Urinary bladder (tissue), 4 donors: ENCODE measurements at places on chromosomes 5 and 9. TPM values are rescaled to one million over a fixed set of nuclear protein-coding genes. Genes with fewer than 3 reads are reported as not detected.

- DNase-seq = no peak
Observed at GRCh38 chr9:120733190-120733589, 18.9 kb upstream of the MEGF9 start.

- DNase-seq = no peak
Observed at GRCh38 chr9:84991514-84991870, 322.0 kb downstream of the NTRK2 start.

DNA sequence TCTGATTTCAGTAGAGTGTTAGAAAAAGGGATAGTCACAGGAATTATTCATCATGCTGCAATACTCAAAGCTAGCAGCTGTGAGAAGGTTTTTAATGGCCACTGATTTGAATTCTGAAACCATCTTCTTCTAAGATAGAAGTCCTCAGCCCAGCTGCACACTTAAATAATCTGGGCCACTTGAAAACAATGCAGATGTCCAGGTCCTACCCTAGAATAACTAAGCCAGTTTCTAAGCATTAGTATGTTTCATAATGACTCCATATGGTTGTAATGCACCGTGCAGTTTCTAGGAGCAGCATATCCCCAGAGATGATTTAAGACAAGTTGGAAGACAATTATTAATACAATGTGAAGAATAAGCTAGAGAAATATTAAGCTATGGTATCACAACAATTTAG lies 159.9 kb upstream of the FBXL17 start:
- no peak for DNase-seq

The LTC4S gene
- 1.8 TPM for total RNA-seq

- no peak for DNase-seq
Observed at GRCh38 chr9:114002986-114003350, 75.1 kb downstream of the AMBP start.

The GMCL2 gene
- total RNA-seq = 0.16 TPM

The CCL27 gene
- total RNA-seq = not detected

The HMGCR gene
- total RNA-seq = 81.5 TPM

- DNase-seq = peak; percentile 74
Observed at GRCh38 chr9:129776938-129777768, 24.3 kb upstream of the PTGES start.

The GABRA1 gene
- total RNA-seq = 0.21 TPM

The PCDHA4 gene
- total RNA-seq = 1.1 TPM

DNA sequence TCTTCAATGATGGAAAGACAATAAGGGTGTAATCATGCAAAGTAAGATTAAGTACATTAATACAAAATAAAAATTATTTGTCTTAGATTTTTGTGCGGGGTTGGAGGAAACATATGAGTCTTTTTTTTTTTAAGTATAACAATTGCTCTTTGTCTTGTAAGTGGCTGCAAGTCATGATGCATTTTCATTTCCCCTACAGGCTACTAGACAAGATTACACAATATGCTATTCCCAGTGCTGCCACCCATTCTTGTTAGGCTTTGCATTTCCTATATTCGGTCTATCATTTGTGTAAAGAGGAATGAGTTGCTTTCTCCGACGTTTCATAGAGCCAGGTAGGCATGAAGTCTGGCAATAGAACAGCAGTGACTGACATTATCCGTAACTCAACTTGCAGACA lies 294.2 kb upstream of the CYLC2 start:
- DNase-seq = no peak

DNA sequence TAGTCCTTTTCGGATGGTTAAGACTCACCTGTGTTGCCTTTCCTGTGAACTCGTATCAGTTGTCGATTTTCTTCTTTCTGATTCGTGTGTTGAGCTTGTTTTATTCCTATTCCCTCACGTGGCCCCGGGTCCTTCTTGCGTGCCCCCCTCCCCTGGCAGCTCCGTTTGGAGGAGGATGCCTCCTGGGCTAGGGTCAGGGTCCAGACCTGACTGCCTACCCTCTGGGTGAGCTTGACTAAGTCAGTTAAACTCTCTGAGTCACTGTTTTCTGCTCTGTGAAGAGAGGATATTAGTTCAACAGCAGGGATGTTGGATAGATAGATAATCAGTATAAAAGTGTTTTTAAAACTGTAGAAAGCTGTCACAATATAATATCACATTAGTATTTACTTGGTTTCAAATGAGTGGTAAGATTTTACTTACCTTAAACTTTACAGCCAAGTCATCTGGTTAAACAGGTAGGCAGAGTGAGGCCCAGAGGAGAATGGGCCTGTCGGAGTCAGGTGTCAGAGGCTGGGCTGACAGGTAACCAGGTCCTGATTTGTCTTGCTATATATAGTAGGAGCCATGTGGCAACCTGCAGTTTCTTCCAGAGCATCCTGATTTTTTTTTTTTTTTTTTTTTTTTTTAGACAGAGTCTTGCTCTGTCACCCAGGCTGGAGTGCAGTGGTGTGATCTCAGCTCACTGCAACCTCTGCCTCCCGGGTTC lies 24.2 kb downstream of the PPARGC1B start:
- no peak for DNase-seq

GRCh38 chr5:139678751-139679750 lies 30.9 kb downstream of the CXXC5 start:
- no peak for DNase-seq

The GPR151 gene
- total RNA-seq = not detected

DNA sequence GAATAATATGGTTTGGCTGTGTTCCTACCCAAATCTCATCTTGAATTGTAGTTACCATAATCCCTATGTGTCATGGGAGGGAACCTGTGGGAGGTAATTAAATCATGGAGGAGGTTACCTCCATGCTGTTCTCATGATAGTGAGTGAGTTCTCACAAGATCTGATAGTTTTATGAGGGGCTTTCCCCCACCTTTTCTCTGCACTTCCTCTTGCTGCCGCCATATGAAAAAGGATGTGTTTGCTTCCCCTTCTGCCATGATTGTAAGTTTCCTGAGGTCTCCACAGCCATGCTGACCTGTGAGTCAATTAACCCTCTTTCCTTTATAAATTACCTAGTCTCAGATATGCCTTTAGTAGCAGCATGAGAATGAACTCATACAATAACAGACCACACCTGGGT lies 63.7 kb upstream of the PRR16 start:
- DNase-seq = no peak

GRCh38 chr9:129998491-129999140 lies 44.4 kb downstream of the FNBP1 start:
- no peak for DNase-seq

The IRX4 gene
- total RNA-seq = not detected

The FOXD4L5 gene
- total RNA-seq = 0.05 TPM

GRCh38 chr5:76403766-76404222 lies 709 bp downstream of the IQGAP2 start:
- no peak for DNase-seq

- no peak for DNase-seq
Observed at GRCh38 chr5:80852331-80853245, 107.6 kb upstream of the RASGRF2 start.

DNA sequence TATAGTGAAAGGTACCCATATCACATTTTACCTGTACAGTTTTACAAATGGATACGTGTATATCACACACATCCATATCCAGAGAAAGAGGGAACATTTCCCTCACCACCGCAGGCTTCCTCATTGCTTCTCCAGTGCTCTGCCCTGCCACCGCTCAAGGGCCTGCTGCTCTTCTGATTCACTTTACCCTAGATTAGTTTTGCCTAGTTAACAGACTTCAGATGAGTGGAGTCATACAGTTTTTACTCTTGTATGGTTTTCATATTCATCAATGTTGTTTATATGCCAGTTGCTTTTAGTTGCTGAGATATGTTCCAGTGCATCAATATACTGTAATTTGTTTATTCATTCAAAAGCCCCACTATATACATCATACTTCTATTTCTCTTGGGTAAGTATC lies 53.9 kb upstream of the POMT1 start:
- no peak for DNase-seq

The ESM1 gene
- 1.8 TPM for total RNA-seq

- no peak for DNase-seq
Observed at GRCh38 chr5:15933259-15934207, 246.1 kb downstream of the MARCHF11 start.

GRCh38 chr5:174317256-174317894 lies 271.9 kb downstream of the NSG2 start:
- DNase-seq = no peak

The PCDHGB2 gene
- 7.9 TPM for total RNA-seq

DNA sequence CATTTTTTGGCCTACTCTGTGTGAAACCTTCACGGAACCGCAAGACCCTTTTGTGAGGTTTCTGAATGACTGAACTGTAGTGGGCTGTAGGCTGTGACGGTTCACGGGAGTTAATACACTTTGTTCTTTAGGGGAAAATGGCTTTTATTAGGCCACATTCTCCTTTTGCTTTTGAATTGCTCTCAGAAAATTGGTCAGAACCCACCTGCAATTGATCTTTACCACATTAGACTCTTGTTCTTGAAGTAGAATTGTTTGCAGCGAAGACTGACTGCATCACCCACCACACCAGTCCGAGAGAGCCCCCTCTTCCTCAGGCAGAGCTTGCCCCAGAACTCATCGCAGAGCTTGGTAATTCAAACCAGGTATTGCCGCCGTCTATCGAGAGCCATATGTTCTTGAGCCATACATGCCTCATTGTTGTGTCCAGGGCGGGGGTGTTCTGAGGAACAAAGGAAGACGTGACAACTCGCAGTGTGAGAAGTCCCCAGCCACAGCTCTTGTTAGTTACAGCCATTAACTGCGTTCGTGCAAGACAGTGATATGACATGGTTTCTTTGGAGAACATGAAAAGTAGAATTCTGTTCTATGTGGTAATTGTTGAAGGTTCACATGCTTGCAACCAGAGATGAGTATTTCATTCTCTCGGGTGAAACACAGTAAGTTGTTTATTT lies 166.4 kb upstream of the OTULINL start:
- no peak for DNase-seq

- DNase-seq = no peak
Observed at GRCh38 chr9:36314740-36315139, 56.5 kb upstream of the GNE start.

The MYOZ3 gene
- total RNA-seq = 3.2 TPM

The EIF4E1B gene
- not detected for total RNA-seq

The SPINK1 gene
- total RNA-seq = 274 TPM

DNA sequence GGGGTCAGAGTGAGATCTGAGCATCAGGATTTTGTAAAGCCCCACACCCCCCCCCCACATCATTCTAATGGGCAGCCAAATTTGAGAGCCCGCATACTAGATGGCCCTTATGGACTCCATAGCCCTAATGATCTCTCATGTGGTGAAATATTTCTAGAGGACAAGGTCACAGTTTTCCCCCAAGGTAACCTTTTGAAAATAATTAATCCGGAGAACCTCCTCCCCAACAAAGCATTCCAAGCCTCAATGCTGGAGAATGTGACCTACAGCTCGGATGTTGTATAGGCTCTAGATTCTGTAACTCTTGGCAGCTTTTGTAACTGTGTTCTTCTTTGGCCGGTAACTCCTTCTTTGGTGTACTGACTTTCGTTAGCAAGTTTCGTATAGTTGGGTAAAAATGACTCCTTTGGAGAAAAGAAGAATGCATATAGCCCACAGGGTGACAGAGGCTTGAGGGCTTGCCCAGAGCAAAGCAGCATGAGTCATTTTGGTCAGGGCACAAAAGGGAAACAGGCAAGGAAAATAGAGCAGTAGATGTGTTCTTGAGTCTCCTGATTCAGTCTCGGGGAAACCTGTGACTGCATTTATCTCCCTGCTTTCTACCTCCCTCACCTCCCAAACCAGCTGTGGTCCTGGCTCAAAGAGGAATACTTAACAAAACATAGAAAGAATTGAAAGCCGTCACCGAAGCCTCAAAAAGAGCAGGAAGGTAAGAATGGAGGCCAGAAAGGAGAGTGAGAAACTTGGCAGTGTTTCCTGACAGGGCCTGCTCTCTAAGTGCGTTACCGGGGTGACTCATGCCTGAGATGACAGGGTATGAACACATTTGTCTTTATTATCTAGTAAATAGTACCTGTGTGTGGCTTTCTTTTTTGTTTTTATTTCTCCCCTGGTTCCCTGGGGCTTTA lies 6.6 kb upstream of the XPA start:
- DNase-seq = peak; percentile 6

The SPEF2 gene
- total RNA-seq = 30.0 TPM

- DNase-seq = peak; percentile 80
Observed at GRCh38 chr5:140690941-140691924, at the start of the genes HARS1 and HARS2. HARS1 (minus strand) TSS chr5:140691370; CDS start chr5:140691304, 66 bp downstream. HARS2 (plus strand) TSS chr5:140691455; CDS start chr5:140691649, 194 bp downstream.

The CWC27 gene
- 21.8 TPM for total RNA-seq

GRCh38 chr5:139470821-139471300 lies at the start of gene SMIM33:
SMIM33 (plus strand) TSS chr5:139471004; CDS start chr5:139471122, 118 bp downstream.
- no peak for DNase-seq

DNA sequence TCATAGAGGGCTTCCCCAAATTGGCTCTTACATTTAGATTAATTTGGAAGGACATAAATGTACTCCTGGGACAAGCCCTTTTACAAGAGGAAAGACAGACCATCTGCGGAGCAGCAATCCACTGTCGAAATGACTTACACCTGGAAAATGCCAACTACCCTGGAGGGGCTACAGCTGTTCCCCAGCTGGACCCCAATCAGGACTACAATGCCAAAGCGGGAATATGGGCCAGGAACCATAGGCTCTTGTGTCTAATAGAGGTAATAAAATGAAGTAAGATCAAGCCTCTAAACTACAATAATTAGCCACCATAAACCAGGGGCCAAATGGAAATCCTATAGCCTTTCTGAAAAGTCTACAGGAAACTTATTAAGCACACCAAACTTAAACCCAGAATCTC lies 581.3 kb downstream of the PDE4D start:
- no peak for DNase-seq

DNA sequence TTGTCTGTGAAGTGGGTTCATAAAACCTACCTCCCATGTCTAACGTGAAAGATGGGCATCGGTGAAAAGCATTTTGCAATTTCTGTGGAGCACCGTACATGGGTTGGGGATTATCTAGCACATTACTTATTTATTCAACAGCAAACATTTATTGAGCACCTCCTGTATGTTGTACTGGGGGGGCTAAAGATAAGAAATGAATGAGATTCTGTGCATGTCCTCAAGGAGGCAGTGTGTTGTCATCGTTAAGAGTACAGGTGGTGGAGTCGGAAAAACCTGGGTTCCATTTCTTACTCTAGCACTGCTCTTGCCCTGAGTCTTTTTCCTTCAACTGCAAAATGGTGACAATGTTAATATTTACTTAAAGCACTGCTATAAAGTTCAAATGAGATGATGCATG lies 30.4 kb upstream of the DENND1A start:
- DNase-seq = no peak

- DNase-seq = no peak
Observed at GRCh38 chr9:133781828-133782135, 43.6 kb upstream of the SARDH start.

The NME5 gene
- 6.7 TPM for total RNA-seq
